Activated gamma-delta T cell (primary cell): ENCODE measurements at places on chromosomes 11 and 22.

- no peak for DNase-seq
Measured at GRCh38 chr11:64654958-64655541, 64.0 kb downstream of the SLC22A12 start.

GRCh38 chr11:70091638-70092037 is 13.5 kb downstream of the ANO1 start:
- DNase-seq: no peak

- no peak for DNase-seq
Measured at GRCh38 chr22:50486561-50487289, at the start of gene MIOX. Gene MIOX, plus strand, starts transcription at chr22:50486859. Its CDS starts 39 bp downstream, at chr22:50486898.

GRCh38 chr11:127627629-127628457 is 627.3 kb upstream of the KIRREL3 start:
- no peak for DNase-seq

GRCh38 chr22:31344578-31345330 is 1.4 kb downstream of the PATZ1 start:
- DNase-seq: no peak
